Lower leg skin (tissue), 4 donors: ENCODE measurements at places on chromosomes 6 and 20. TPM values are rescaled to one million over a fixed set of nuclear protein-coding genes. Genes with fewer than 3 reads are reported as not detected.

GRCh38 chr6:4844108-4844507 lies 67.9 kb downstream of the CDYL start:
- no peak for DNase-seq

GGT7 gene
- total RNA-seq, result 9.0 TPM

GNAS-AS1 gene
- not detected for total RNA-seq

- no peak for DNase-seq
These were observed 2.5 kb downstream of the MRS2 start for GRCh38 chr6:24405262-24405661.

DNA sequence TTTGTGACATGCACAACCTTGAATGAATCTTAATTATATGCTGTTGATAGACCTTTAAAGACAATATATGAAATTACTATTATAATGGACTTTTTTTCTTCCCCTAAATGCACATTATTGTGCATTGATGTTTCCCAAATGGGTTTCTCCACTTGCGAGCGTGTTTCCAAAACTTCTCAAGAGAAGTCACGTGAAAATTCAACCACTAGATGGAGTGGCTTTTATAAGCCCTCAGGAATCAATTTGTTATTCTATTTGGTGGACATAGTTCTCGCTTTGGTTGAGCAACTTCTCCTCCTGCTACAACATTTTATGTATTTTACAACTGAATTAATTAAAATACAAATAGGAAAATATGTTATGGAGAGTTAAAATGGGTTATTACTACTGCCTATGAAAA lies 9.0 kb downstream of the CNR1 start:
- DNase-seq, result no peak

DNA sequence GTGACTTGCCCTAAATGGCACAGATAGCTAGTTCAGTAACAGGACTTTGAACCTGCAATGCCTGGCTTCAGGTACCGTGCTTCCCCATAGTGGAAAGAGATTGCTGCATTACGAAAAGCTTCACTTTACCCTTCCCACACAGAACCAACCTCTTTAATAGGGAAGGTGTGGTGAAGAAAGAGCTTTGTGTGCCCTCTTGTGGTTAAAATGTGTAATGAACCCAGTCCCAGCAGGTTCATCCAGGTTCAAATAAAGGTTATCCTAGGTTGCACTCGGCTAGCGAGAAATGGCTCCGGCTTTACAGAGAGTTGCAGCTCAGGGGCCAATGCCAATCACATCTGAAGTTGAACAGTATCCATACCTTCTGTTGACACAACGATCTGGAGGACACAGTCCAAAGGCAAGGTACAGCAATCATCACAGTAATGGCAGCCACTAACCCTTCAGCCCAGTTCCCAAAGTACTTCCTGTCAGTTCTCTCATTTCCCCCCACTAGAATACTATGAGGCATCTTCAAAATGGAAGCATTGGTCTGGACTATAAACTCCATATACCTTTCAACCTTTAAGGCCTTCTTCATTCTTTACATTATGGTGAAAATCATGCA lies 3.0 kb downstream of the DEFB115 start:
- no peak for DNase-seq

GRCh38 chr20:41616228-41616627 lies 1.9 kb downstream of the CHD6 start:
- DNase-seq, result no peak

KCNK16 gene
- not detected for total RNA-seq

- DNase-seq, result no peak
These were observed 8.4 kb upstream of the PPP1R14C start for GRCh38 chr6:150134280-150134920.

MLN gene
- not detected for total RNA-seq

CST1 gene
- total RNA-seq, result not detected

DNA sequence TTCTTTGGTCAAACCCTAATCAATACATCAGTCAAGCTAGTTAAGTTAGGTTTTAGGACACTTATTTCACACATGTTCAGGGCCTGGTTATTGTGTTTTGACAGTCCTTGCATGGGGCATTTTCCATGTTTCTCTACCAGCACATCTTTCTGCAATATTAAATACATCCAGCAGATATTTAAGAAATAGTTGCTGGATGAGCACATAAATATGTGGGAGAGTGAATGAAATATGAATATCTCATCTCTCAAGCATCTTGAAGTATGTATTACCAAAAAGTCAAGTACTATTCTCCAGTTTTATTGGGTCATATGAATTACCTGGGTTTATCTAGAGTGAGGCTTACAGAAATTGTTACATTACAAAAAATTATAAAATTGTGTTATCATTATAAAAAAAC lies 621.9 kb upstream of the GJE1 start:
- no peak for DNase-seq

DNA sequence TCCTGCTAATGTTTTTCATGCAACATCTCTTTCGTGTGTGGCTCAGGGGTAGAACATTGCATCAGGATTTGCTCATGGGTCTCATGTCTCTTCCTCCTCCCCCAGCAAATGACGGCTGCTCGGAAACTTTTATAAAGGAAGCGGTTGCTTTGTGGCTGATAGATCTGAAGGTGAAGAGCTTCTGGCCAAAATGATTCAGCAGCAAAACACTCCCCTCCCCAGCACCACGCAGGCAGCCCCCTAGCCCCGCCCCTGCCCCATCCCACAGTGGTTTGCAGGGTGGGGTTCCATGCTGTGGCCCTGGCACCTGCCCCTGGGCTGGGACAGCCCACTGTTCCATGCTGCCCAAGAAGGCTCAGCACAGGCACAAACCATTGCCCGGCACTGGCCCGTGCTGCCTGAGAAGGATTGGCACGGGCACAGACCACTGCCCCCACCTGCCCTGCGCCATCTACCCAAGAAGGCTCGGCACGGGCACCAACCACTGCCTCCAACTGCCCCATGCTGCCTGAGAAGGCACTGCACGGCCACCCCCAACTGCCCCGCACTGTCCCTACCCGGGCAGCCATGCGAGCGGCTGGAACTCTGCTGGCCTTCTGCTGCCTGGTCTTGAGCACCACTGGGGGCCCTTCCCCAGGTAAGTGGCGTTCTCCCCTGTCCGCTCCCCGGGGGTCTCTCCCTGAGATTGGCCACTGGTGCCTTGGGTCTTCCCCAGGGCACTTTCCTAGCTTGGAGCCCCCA lies at the start of gene CST7:
TSS of gene CST7 (plus strand) at position 331 of the 741 bp plus-strand sequence. CDS start at position 568, 237 bp downstream.
- peak; percentile 88 for DNase-seq

SLC22A23 gene
- total RNA-seq, result 43.4 TPM

GRCh38 chr20:3406481-3407039 lies 909 bp downstream of the DNAAF9 start:
- no peak for DNase-seq

- no peak for DNase-seq
These were observed 12.0 kb downstream of the RTN4IP1 start for GRCh38 chr6:106617302-106617701.

GRCh38 chr6:143180826-143181225 lies 120.1 kb downstream of the AIG1 start:
- DNase-seq, result no peak

DNA sequence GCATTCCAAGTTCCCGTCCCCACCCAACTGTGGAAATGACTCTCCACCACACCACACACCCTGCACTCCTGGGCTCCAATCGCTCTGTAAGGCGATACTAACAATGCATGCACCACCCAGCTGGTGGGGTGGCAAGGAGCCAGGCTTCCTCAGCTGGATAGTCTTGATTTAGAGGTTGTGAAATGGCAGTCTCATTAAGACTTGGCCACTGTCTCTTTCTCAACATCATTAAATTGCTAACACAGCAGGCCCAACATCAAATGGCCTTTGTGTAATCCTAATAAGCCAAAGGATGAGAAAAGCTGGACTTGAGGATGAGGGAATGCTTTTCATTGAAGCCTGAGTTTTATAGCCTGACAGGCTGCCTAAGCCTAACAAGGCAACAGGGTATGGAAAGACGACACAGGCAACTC lies 223.7 kb downstream of the GMDS start:
- peak; percentile 80 for DNase-seq

- peak; percentile 93 for DNase-seq
These were observed 5.5 kb upstream of the SOX4 start for GRCh38 chr6:21587961-21588480.

SLC17A1 gene
- not detected for total RNA-seq

DNA sequence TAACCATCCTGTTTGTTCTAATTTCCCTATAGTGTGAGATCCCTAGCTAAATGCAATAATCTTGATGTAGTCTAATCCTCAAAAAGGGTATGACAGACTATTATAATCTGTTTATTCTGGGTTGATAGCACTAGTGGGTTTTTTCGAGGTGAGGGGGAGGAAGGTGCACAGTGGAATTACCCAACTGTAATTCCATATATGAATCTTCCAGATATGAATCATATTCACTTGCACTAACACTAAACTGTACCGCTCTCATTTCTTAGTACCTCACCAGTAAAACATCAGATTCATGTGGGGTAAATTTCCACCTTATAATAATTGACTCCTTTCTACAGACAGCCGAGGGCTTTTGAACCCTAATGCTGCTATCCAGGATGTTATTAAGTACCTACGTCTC lies 16.5 kb downstream of the NCOA7 start:
- DNase-seq, result no peak

SPDEF gene
- 47.9 TPM for total RNA-seq

- no peak for DNase-seq
These were observed 74.6 kb downstream of the DTD1 start for GRCh38 chr20:18662279-18663040.
